ENCODE measurements at places on chromosomes 6 and 20.

- no peak for DNase-seq
Observed at GRCh38 chr6:92473056-92473455, 946.3 kb downstream of the EPHA7 start.

- DNase-seq, result no peak
Observed at GRCh38 chr20:36086767-36087166, 67.8 kb upstream of the EPB41L1 start.

GRCh38 chr20:44914924-44915323 is 5.1 kb downstream of the PABPC1L start:
- no peak for DNase-seq

- DNase-seq, result no peak
Observed at GRCh38 chr20:58746620-58747019, 54.0 kb downstream of the NPEPL1 start.

- DNase-seq, result peak; percentile 7
Observed at GRCh38 chr6:153023977-153024708, 21.6 kb upstream of the MTRF1L start.

- peak; percentile 78 for DNase-seq
Observed at GRCh38 chr6:56594699-56595098, 48.0 kb downstream of the DST start.

DNA sequence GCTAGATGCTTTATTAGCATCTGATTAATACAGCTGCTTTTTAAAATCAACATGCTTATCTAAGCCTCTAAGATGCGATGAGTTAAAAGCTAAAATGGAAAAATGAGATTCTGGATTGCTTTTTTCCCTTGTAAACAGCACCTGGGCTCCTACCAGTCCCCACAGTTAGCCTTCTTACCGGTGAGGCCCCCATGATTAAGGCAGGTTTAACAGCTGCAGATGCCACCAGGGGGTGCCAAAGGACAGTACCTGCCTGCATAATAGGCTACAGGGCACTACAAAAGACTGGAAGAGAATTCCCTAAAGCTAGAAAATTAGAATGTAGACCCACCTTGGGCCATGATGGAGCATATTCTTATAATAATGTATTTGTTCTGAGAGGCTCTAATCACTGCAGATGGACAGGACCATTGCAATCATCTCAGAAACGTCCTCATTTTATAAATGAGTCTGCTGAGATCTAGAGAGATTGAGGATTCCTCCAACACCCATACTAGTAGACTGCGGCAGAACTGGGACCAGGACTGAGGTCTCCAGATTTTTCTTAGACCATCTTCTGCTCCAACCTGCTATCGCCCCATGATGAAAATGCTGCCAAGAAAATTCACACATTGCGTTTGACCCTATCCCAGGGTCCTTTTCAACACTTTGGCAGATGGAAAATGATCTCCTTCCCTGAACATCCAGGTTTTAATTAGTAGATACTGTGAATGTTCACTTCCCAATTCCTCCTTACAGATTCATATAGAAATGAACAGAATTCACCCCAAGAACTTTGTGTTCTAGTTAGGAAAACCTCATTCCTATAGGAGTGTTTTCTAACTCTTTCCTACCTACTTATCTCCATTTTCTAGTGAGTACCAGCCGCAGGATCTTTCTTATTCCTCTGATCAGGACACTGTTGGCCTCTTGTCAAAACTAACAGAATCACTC is 148.8 kb downstream of the RPS12 start:
- DNase-seq, result peak; percentile 26
